Stimulated activated CD8-positive, alpha-beta memory T cell treated with anti-CD3 and anti-CD28 coated beads, Interleukin-4, amount 100 ng/mL, for 4 hours (primary cell): ENCODE measurements at places on chromosomes 7 and 10.

- no peak for DNase-seq
Observed at GRCh38 chr7:106480161-106480579, 180.8 kb downstream of the CCDC71L start.

GRCh38 chr7:74263399-74264120 is 9.4 kb upstream of the RFC2 start:
- no peak for DNase-seq

- DNase-seq, result no peak
Observed at GRCh38 chr10:77531441-77532001, 106.1 kb downstream of the KCNMA1 start.

- no peak for DNase-seq
Observed at GRCh38 chr7:134932707-134933370, 53.5 kb upstream of the AGBL3 start.

GRCh38 chr10:12642036-12642435 is 292.7 kb downstream of the CAMK1D start:
- DNase-seq, result no peak

- no peak for DNase-seq
Observed at GRCh38 chr10:128027822-128028507, 98.3 kb downstream of the MKI67 start.

- DNase-seq, result no peak
Observed at GRCh38 chr10:101725296-101726114, 30.5 kb upstream of the FBXW4 start.

DNA sequence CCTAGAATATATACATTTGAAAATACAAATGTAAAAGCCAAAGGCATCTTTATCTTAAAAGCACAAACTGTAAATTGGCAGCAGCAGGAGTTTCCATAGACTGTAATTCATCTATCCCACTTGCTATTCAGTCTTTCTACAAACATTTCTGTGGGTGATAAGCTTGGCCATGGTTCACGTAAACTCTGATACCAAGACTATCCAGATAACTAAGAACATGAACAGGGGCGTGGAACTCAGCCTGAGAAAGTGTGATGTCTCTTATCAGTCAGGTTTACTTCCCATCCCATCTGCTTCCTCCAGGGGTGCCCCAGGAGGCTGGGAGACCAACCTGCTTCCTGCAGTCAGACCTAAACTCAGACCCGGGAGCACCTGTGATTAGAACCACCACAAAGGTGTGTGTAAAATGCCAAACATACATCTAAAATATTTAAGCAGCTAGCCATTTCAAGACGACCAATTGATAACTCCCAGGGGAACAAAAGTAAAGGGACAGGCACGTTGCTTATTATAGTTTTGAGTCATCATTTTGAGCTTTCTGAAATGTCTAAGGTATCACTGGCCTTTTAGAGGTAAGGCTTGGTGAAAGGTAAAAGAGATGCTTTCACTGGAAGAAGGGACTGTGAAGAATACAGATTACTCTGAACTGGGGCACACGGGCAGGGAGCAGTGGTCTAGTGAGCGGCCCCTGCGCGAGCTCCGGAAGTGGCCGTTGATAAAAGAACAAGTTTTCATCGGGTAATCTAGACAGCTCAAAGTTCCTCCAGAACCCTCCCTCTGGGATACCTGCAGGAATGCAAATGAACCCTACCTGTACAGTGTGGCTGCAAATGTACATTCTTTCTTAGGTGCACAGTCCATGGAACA is 51.5 kb downstream of the RSU1 start:
- DNase-seq, result no peak

GRCh38 chr7:29337546-29338116 is 143.1 kb downstream of the CHN2 start:
- peak; percentile 15 for DNase-seq

DNA sequence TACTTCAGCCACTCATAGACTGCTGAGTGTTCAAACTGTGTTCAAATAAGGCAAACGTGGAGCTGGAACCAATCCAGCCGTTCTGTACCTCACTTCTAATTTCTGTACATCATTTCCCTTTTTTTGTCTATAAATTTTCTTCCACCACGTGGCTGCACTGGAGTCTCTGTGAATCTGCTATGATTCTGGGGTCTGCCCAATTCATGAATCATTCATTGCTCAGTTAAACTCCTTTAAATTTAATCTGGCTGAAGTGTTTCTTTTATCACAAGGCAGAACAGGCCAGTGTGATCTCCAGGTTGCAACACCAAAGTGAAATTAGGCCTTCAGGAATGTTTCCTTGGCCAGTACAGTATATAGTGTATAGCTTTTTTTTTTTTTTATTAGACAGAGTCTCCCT is 53.5 kb downstream of the DNAJC12 start:
- no peak for DNase-seq

- no peak for DNase-seq
Observed at GRCh38 chr10:649798-650440, 39.5 kb downstream of the DIP2C start.

DNA sequence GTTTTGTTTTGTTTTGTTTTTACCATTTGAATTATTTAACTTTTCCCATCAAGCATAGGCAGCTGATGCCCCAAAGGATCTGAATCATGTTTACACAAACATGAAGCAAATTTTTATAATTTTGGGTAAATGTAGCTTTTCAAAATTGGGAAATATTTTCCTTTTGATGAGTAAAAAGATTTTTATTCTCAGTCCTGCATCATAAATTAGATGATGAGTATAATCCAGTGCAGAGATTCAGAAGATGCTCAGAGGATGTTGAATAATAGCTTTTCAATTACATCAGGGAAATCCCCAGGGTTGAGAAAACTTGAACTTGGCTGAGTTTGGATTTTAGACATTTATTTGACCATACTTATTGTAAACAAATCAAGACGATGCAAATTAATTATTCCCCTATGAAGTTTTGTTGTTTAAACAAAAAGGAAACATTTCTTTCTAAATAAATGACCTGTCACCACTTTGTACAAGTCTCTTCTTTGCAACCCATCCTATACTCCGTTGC is 121.7 kb downstream of the FAM204A start:
- no peak for DNase-seq

GRCh38 chr7:11843113-11843765 is 11.2 kb upstream of the THSD7A start:
- DNase-seq, result no peak

- no peak for DNase-seq
Observed at GRCh38 chr10:133379801-133380666, 972 bp downstream of the PAOX start.

- DNase-seq, result no peak
Observed at GRCh38 chr10:67790534-67791408, 47.2 kb downstream of the DNAJC12 start.

DNA sequence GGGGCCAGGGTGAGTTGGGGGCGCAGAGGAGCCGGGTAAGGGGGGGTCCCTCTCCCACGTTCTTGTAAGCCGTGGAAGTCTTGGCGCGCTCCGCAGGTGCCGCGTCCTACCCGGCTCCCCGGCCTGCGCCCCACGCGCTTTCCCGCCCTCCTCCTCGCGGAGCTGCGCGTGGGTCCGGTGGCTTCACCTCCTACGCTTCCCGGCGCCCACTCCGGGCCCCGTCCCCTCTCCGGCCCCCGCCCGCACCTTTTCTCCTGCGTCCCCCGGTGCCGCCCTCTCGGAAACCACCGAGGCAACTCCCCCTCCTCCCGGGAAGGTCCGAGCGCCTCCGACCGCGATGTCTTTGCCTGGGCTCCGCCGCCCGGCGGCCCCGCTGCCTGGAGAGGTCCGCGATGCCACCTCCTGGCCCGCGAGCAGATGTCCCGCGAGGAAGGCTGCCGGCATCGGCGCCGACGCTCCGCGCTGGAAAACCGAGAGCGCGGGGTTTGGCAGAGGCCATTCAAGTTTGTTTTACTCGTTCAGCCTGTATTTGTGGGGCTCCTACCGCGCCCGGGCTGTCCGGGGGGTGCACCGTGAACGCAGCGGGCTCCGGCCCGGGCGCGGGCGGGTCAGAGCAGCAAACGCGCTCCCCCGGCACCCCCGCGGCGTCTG is 2.4 kb upstream of the NKX6-2 start:
- DNase-seq, result no peak

DNA sequence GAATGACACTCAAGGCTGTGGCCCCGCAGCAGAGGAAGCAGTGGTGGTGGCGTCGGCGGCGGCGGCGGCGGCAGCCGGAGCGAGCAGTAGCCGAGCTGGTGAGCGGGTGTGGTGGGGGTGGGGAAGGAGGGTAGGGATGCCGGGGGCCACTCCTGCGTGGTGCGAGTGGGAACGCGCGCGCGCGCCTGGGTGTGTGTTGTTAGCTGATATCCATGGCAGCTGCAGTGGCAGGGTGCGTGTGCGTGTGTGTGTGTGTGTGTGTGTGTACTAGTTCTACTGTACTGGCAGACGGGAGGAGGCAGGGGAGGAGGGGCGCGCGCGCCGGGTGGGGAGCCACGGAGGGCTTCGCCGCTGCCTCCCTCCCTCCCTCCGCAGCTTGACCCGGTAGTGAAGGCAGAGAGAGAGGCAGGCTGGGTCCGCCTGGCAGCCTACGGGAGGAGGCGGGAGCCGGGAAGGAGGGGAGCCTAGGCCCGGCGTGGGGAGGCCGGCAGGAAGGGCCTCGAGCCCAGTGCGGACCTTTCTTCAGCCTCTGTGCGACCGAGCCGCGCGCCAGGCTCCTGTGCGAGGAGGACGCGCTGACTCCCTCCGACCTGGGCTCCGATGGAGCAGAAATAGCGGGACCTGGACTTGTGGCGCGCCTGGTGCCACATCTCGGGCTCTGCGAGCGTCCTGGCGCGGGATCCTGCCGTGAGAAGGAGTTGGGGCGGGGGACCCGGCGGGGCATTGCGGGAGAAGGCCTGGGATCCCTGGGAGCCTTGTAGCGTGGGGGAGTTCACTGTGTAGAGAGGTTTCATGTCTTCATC is at the start of gene MAGI2:
Gene MAGI2 (minus strand): TSS at position 110 of the 803 bp plus-strand sequence. CDS start 347 bp downstream, outside the sequence.
- no peak for DNase-seq

DNA sequence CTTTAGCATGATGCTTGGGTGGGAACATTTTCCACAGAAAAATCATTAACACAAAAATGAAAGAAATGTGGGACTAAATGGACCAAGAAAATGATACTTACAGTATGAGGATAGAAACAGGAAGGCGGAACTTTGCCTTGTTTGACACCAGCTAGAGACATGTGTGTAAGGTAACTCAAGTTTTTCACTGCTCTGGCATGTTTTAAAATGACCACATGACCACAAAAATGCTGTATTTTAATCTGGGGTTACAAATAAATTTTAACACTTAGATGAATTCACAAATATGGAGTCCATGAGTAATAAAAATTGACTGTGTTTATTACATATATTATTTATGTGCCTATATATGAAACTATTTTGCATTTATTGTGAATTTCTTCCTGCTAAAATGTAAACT is 100.9 kb upstream of the PHYHIPL start:
- no peak for DNase-seq

- DNase-seq, result no peak
Observed at GRCh38 chr10:128277267-128277840, 151.1 kb upstream of the MKI67 start.

GRCh38 chr7:33807779-33808482 is 97.4 kb upstream of the BMPER start:
- DNase-seq, result no peak

GRCh38 chr7:98240961-98241673 is 10.9 kb downstream of the TECPR1 start:
- no peak for DNase-seq

- DNase-seq, result no peak
Observed at GRCh38 chr10:76068856-76069255, 637.4 kb downstream of the LRMDA start.

GRCh38 chr10:59830601-59831259 is 75.6 kb downstream of the CCDC6 start:
- no peak for DNase-seq

GRCh38 chr7:43496596-43496995 is 86.3 kb upstream of the STK17A start:
- no peak for DNase-seq

DNA sequence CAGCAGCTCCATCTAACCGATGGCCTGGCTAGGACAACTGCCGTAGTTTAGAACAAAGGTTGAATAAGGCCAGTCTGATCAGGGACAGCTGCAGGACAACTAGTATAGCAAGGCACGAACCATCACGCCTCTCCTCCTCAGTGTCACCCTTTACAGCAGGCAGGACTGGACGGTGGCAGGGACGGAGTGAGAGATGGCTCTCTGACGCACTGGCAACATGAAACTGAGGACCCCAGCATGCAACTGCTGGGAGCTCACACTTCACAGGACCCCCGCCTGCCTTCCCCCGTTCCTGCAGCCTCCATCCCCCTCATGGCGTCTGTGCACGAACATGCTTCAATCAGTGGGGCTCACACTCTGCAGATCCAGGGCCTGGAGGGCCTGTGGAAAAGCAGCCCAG is 53.7 kb downstream of the ZRANB1 start:
- no peak for DNase-seq

DNA sequence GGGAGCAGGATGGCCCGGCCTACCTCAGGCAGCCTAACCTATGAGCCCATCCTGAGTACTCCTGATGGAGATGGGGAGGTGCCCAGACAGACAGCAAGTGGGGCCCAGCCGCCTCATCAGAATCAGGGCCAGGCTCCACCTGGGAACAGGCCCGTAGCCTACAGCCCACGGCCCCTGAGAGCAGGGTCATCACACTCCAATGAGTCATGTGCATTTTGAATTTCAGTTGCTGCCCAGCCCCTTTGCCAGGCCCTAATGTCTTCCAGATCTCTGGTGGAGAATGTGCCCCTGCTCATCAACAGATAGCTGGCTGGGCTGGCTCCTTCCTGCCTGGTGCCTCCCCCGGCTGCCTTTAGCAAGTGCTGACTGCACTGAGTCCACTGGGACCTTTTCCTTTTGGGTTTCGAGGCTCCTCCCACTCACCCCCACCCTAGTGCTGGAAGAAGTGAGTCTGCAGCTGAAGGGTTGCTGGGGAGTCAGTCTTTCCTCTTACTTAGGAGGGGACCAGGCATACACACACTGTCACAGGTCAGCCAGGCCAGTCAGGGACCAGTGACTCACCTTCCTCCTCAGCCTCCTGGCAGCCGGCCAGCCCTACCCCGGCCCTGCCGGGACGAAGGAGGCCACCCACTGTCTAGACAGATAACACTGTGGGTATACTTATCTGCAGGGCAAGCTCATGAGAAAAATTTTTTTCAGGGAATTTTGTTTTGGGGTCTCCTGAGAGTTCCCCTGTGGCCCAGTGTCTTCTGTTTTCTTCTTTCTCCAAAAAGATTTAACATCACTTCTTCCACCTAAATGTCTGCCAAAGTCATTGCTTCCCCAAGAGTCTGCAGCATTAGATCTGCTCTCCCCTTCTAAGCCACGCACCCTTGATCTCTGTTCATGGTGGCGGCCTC is 9.1 kb upstream of the ASIC3 start:
- DNase-seq, result peak; percentile 66

DNA sequence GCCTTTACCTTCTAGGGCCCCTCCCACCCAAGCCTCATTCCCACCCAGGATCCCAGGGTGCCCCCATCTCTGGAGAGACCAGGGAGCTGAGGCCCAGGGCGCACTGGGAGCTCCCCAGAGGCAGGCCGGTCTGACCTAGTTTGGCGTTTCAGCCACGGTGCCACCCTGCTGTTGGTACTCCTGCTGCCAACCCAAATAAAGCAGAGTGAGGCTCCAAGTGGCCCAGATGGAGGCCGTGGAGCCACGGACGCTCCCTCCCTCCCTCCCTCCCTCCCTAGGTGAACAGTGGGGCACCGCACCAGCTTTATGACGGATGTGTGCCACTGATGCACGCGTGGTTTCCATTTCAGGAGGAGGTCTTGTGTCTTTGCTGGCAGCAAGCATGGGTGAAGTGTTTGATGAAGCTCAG is 1.8 kb downstream of the INPP5A start:
- DNase-seq, result no peak

GRCh38 chr10:126080291-126080825 is 184.0 kb downstream of the FANK1 start:
- DNase-seq, result no peak
